Putamen (tissue), 1 donor: ENCODE measurements at places on chromosomes 12 and 14.
A peak's percentile ranks its signal among the peaks of the same experiment; 100 is the strongest.

GRCh38 chr12:46627686-46628085 is 198.1 kb downstream of the SLC38A4 start:
- DNase-seq: no peak

DNA sequence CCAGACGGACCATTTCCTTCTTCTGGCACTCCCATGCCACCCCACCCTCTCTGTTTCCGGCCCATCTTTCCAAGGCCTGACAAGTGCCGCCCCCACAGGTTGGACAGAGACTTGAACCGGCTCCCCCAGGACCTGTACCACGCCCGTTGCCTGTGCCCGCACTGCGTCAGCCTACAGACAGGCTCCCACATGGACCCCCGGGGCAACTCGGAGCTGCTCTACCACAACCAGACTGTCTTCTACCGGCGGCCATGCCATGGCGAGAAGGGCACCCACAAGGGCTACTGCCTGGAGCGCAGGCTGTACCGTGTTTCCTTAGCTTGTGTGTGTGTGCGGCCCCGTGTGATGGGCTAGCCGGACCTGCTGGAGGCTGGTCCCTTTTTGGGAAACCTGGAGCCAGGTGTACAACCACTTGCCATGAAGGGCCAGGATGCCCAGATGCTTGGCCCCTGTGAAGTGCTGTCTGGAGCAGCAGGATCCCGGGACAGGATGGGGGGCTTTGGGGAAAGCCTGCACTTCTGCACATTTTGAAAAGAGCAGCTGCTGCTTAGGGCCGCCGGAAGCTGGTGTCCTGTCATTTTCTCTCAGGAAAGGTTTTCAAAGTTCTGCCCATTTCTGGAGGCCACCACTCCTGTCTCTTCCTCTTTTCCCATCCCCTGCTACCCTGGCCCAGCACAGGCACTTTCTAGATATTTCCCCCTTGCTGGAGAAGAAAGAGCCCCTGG is 1.2 kb upstream of the CMTM5 start:
- no peak for DNase-seq

DNA sequence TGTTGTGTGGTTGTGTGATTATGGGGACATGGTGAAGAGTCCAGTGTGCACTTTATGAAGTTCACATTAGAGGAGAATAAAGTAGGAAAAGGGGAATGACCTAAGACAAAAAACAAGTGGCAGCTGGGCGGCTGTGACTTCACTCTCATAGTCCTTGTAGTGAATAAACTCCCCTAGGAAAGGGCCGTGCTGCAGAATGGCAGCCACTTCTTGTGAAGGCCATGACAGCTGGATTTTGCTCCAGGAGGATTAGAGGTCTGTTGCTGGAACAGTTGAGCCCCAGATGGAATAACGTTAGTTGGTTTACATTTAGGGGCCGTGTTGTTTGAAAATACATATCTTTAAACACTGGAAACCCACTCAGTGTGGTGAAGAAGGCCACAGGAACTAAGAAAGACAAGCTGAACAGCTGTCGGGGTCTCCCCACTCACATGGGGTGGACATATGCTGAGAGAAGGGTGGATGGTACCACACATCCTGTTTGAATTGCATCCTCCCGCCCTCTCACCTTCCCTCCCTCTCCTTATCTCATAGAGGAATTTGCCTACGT is 276.9 kb downstream of the CACNA1C start:
- no peak for DNase-seq

DNA sequence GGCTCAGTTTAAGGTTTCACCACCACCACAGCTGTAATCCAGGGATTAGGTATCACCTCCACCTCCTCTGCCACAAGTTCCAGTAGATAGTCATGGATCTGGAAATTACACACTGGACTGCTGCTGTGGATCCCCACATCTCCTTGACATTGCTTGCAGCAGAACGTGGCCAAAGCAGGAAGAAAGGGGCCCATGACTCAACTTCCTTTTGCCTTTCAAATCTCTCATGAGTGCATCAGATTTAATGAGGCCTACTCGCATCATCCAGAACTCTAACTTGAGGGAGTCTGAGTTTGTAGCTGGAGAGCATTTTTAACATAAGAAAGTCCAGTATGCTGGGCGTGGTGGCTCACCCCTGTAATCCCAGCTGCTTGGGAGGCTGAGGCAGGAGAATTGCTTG is 29.2 kb upstream of the TMED10 start:
- no peak for DNase-seq

DNA sequence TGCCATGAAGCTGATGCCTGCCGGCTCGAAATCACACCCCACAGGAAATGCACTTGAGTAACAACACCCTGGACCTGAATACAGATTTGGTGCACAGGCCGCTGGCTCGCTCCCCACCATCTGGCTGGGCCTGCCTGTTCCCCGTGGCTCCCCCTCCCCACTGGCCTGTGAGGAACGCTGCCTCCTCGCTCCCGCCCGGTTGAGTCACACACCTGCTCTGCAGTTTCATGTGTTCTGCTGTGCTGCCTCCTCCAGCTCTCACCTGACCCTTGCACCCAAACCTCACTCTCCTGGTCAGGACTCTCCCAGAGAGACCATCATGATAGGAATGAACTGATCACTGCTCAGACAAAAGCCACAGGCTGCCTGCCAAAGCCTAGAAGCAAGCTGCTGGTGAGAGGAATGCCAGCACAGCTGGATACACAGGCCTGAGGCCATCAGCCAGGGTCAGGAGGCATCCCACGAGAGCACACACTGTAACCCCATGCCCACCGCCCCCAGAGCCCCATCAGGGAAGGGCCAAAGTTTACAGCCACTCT is 3.8 kb upstream of the SIVA1 start:
- peak; percentile 77 for DNase-seq

- no peak for DNase-seq
These were observed 15.8 kb upstream of the RPS6KL1 start for GRCh38 chr14:74938531-74939495.
